ENCODE measurements at places on chromosomes 6 and 20. TPM values are rescaled to one million over a fixed set of nuclear protein-coding genes. Genes with fewer than 3 reads are reported as not detected.

- DNase-seq, result peak; percentile 74
Observed at GRCh38 chr6:14354919-14355572, 237.5 kb downstream of the CD83 start.

- no peak for DNase-seq
Observed at GRCh38 chr6:109458774-109459531, 3.4 kb upstream of the MICAL1 start.

The MRPS18B gene
- total RNA-seq, result 129 TPM

The TGM3 gene
- not detected for total RNA-seq

The CNR1 gene
- 0.16 TPM for total RNA-seq

- DNase-seq, result no peak
Observed at GRCh38 chr20:47351643-47352331, 4.7 kb downstream of the ZMYND8 start.
